NCI-H1105 (cell line): ENCODE measurements at places on chromosomes 6 and 20.

DNA sequence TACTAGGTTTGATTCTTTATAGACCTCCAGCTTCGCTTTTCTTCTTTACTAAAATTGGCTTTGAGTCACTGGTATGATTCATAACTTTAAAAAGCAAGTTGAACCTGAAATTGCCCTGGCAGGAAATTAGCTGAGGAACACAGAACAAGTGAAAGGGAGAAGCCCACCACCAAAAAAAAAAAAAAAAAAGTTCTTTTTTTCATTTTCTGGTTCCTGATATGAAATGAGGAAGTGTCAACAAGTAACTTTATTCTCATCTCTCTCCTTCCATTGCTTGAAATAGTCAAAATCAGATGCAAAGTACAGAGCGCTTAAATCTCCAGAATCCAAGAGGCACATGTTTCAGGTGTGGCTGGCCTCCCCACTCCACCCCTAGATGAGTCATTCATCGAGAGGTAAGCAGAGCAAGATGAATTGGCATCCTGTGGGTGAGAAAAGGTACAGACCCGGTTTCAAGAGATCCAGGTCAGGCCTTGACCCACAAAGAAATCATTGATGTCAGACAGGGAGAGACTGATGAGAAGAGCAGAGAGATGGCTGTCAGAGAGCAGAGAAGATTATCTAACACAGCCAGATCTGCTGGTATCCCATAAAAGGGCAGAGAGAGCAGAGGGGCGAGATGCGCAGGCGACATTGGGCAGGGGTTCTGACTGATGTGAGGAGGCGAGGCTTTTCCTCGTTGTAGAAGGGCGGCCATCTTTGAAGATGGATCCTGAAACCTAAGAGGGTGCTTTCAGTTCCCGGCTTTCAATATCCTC is 54.8 kb upstream of the MBOAT1 start:
- DNase-seq: no peak

- DNase-seq: no peak
Measured at GRCh38 chr20:50049442-50050026, 63.4 kb downstream of the UBE2V1 start.

DNA sequence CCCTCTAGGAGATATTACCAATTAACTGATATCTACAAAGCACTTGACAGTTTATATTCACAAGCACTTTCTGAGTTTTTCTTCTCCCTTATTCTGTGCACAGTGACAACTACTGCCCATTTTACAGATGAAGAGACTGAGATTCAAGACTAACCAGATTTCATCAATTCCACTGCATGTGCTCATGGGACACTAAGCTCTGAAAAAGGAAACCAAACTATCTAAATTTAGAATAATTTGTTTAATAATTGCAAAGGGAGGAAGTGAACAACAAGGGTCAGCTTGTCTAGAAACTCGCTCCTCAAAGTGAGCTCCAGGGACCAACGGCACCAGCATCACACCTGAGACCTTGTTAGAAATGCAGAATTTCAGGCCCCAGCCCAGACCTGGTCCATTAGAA is 50.8 kb upstream of the MYLIP start:
- DNase-seq: no peak

DNA sequence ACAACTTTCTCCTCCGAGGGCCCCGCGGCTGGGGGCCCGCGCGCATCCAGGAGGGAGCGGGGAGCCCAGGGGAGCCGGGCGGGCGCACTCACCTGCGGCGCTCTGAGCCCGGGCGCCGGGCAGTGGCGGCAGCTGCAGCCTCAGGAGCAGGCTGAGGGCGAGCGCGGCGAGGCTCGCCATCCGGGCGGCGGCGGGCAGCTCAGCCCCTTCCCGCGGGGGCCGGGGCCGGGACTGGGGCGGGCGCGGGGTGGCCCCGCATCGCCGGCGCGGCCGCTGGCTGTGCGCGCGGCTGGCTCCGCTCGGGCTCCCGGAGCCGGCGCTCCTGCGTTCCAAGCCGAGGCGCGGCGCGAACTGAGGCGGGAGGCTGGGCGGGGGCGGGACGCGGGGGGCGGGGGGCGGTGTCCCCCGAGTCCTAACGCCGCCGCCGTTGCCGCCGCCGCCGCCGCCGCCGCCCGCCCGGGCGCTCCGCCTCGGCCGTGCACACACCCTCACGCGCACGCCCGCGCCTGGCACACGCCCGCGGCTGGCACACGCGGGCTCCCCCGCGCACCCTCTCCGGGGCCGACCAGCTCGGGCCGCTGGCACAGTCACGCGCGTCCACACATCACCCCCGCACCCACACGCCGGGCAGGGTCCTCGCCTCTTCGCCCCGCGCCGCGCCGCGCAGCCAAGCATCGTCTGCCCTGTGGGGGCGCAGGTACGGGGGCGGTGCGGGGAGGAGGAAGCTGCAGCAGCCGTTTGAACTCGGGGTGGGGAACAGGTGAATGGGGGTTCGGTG is at the start of gene PTPRT:
PTPRT (minus strand) TSS at position 353 of the 778 bp plus-strand sequence; CDS start at position 180, 173 bp downstream.
- DNase-seq: peak; percentile 10
